A549 treated with dexamethasone at 1 μM for 4 hours (cell line): ENCODE measurements at places on chromosomes 3 and 15. TPM values are rescaled to one million over a fixed set of nuclear protein-coding genes. Genes with fewer than 3 reads are reported as not detected.

Gene ARNT2
- 14.0 to 19.3 TPM (median 18.0 TPM) in 5 replicates for total RNA-seq

Gene UNC13C
- not detected in 5 replicates for total RNA-seq

Gene SLC12A1
- not detected in 5 replicates for total RNA-seq

Gene UBA7
- 0.25 to 0.72 TPM (median 0.26 TPM) in 5 replicates for total RNA-seq

Gene SLC27A2
- total RNA-seq: 28.1 to 40.4 TPM (median 38.5 TPM) in 5 replicates

Gene CHL1
- 0.06 to 0.09 TPM in 2 of 5 replicates, not detected in the others for total RNA-seq

Gene GALNT15
- 0.03 to 0.20 TPM (median 0.05 TPM) in 5 replicates for total RNA-seq

Gene ROBO1
- 13.5 to 24.0 TPM (median 20.8 TPM) in 5 replicates for total RNA-seq

Gene VPS13C
- 10.0 to 15.2 TPM (median 12.2 TPM) in 5 replicates for total RNA-seq

Gene GP9
- total RNA-seq: not detected in 5 replicates

Gene ROPN1
- not detected in 5 replicates for total RNA-seq

Gene GNB4
- 12.0 to 22.0 TPM (median 19.4 TPM) in 5 replicates for total RNA-seq

Gene IRAK2
- 11.9 to 14.8 TPM (median 13.0 TPM) in 5 replicates for total RNA-seq

Gene PLSCR2
- 0.11 to 0.19 TPM in 2 of 5 replicates, not detected in the others for total RNA-seq

Gene FANCD2OS
- not detected in 5 replicates for total RNA-seq

Gene ARHGEF26
- total RNA-seq: 10.9 to 15.3 TPM (median 12.3 TPM) in 5 replicates

Gene CLDN18
- not detected in 5 replicates for total RNA-seq
